ENCODE measurements at places on chromosomes 6 and 20.

GRCh38 chr6:169966312-169967181, 215.1 kb downstream of the ERMARD start:
- no peak for DNase-seq

- no peak for DNase-seq
These were observed 207.4 kb downstream of the MYLK4 start for GRCh38 chr6:2543321-2543720.

- DNase-seq, result no peak
These were observed 51.7 kb downstream of the MYH7B start for GRCh38 chr20:35007413-35007812.

GRCh38 chr20:22106308-22106938, 401.0 kb downstream of the PAX1 start:
- DNase-seq, result peak; percentile 56

DNA sequence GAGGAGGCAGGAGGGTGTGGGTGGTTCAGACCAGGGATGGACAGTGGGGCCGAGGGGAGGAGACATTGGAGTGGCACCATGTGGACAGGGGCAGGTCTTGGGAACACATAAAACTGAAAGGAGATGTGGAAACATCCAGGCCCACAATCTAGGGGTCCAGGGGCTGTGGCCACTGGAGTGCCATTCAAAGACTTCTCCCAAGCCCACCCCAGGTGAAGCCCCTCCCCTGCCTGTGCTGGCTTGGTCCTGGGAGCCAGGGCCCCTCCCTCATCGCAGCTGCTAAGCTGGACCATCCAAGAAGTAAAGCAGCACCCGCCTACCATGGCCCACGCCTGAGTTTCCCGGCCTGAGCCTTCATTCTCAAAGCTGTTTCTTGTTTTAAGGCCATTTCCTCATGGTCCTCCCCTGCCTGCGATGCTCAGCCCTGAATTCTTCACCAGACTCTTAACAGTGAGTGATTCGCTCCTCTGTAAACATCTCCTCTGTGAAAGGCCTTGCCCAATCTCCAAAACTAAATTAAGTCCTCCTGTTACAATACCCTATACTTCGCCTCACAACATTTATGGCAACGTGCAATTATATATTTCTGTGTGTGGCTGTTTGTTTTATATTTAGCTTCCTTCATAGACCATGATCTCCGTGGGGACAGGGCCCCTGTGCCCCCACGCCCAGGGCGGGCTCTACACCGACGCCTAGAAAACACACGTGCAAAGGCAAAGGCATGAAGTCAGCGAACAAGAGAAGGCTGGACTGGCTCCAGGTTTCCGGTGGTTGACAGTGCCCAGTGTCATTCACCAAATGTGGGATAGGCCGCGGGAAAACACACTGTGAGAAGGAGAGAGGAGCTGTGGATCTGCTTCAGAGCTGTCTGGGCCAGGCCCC, 267.8 kb downstream of the ERMARD start:
- DNase-seq, result peak; percentile 44
